ENCODE measurements at places on chromosomes 1 and 21. TPM values are rescaled to one million over a fixed set of nuclear protein-coding genes. Genes with fewer than 3 reads are reported as not detected.

Gene KRTAP7-1
- polyA plus RNA-seq, result not detected

Gene HJV
- polyA plus RNA-seq, result not detected

Gene TLR5
- polyA plus RNA-seq, result 5.4 TPM

DNA sequence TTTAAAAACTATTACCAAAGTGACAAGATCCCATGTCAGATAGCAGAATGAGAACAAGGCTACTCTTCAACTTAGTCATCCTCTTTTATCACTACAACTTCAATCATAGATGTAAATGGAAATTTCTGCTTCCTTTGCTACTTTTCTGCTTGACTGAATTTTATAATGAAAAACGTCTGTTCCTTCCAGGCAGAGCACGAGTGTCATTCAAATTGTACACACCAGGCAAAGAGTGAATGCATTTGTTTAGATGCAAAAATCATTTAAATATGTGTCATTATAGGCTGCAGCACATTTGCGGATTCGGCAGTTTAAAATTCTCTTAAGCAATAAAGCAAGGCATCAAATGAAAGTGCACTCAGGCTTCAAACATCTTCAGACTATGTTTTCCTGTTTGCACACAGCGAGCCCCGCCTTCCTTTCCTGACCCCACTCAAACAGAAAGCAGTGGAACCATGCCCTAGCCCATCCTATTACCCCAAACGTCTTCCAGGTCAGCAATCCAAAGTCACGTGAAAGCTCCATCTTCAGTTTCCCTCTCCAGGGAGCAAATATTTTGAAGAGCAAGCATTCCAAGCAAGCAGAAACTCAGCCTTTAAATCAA lies 99.6 kb downstream of the APP start:
- DNase-seq, result no peak
- H3K27ac ChIP-seq, result no peak overlapping the region
- no peaks in the 10 kb centered on the region for H3K27me3 ChIP-seq
- no peak overlapping the region for H3K4me3 ChIP-seq
- peaks cover 43% of the 10 kb centered on the region for H3K4me1 ChIP-seq

DNA sequence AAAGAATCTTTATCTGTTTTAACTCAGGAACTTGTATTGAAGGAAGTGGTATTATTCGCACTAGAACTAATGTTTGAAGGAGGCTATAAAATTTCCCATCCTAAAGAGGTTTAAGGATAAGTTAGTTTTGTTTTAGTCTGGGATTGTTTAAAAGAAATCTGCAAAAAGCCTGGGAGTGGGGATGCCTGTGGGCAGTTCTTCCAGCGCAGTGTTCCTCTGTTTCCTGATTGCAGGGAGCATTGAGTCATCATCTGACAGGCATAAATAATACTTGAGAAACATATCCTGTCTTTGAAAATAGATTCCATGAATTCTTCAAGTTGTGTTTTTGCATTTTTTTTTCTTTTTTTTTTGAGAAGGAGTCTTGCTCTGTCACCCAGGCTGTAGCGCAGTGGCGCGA lies 350.8 kb upstream of the PTBP2 start:
- H3K27me3 ChIP-seq, result no peaks in the 10 kb centered on the region
- H3K4me1 ChIP-seq, result no peaks in the 10 kb centered on the region
- no peak for DNase-seq
- no peak overlapping the region for H3K4me3 ChIP-seq
- H3K36me3 ChIP-seq, result no peaks in the 10 kb centered on the region

DNA sequence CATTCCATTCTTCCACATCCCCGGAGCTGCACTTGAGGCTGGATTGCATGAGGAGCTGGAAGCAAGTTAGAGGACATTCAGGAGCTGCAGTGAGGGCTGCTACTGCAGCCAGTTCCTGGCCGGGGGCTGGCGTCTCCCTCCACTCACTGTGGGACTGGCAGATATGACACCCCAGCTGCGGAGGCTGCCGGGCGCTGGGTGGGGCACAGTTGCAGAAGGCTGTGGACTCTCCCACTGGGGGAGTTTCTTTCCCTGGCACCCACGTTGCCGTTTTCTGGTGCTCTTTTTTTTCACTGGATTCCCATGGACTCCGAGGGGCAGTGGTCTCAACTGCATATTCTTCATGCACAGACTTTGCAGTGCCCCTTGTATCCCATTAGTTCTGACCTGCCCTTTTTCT lies 351.1 kb upstream of the AJAP1 start:
- no peaks in the 10 kb centered on the region for H3K36me3 ChIP-seq
- peaks cover 12% of the 10 kb centered on the region for H3K27me3 ChIP-seq
- H3K4me1 ChIP-seq, result no peaks in the 10 kb centered on the region
- H3K27ac ChIP-seq, result no peak overlapping the region
- no peak overlapping the region for H3K4me3 ChIP-seq
- DNase-seq, result no peak

GRCh38 chr1:36884029-36884701 lies 150.2 kb downstream of the GRIK3 start:
- no peak overlapping the region for H3K27ac ChIP-seq
- H3K36me3 ChIP-seq, result no peaks in the 10 kb centered on the region
- H3K4me3 ChIP-seq, result no peak overlapping the region
- peak; percentile 9 for DNase-seq

- peak overlapping the region; percentile 44 for H3K27ac ChIP-seq
- peaks cover 13% of the 10 kb centered on the region for H3K4me1 ChIP-seq
- H3K36me3 ChIP-seq, result no peaks in the 10 kb centered on the region
These were observed 13.4 kb upstream of the MTARC2 start for GRCh38 chr1:220734571-220735326.

- no peak for DNase-seq
- H3K36me3 ChIP-seq, result no peaks in the 10 kb centered on the region
- peaks cover 26% of the 10 kb centered on the region for H3K4me1 ChIP-seq
- peaks cover 26% of the 10 kb centered on the region for H3K27me3 ChIP-seq
- no peak overlapping the region for H3K27ac ChIP-seq
These were observed 2.4 kb upstream of the COL11A1 start for GRCh38 chr1:103110701-103111100.

DNA sequence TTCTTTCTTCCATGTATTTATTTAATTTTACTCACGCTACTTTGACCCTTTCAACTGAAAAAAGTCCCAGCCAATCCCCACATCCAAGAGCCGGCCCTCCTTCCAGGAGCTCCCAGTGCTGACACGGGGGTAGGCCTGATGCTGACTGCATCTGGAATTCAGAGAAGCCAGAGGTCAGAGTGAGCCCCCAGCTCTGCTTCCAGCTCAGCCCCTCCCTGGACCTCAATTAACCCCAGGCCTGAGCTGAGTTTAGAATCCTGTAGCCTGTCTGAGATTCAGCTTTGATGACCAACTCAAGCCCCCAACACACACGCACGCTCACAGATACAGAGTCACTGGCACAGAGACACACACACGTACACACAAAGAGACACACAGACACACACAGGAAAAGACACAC lies 247.9 kb downstream of the NPHP4 start:
- H3K36me3 ChIP-seq, result no peaks in the 10 kb centered on the region
- peaks cover 72% of the 10 kb centered on the region for H3K27me3 ChIP-seq
- H3K4me3 ChIP-seq, result no peak overlapping the region
- no peaks in the 10 kb centered on the region for H3K4me1 ChIP-seq
- peak; percentile 33 for DNase-seq
- H3K27ac ChIP-seq, result no peak overlapping the region

DNA sequence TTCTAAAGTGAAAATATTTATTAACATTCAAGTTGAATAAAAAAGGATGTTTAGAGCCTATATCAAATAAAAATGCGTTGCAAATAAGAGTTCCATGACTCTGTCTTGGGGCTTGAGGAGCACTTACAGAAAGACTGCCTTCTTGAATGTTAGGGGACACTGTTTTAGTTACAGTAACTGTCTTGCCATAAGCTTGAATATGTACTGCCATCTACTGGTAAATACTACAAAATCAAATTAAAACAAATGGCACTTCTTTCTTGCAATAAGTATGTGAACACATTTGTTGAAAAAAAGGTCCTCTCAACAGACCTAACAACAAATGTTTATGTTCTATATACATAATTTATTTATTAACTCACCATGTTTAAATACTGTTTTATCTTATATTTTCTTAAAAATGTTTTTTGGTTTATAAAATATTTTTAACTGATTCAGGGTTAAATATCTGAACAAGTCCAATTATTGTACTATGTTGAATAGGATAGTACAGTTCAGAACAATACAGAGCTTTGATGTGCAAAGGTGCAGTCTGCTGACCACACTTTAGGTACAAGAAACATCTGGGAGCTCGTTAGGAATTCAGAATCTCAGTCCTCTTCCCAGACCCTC lies 199.5 kb downstream of the LRRIQ3 start:
- H3K36me3 ChIP-seq, result no peaks in the 10 kb centered on the region
- H3K4me1 ChIP-seq, result no peaks in the 10 kb centered on the region
- no peak overlapping the region for H3K4me3 ChIP-seq
- DNase-seq, result peak; percentile 67
- H3K27ac ChIP-seq, result no peak overlapping the region

DNA sequence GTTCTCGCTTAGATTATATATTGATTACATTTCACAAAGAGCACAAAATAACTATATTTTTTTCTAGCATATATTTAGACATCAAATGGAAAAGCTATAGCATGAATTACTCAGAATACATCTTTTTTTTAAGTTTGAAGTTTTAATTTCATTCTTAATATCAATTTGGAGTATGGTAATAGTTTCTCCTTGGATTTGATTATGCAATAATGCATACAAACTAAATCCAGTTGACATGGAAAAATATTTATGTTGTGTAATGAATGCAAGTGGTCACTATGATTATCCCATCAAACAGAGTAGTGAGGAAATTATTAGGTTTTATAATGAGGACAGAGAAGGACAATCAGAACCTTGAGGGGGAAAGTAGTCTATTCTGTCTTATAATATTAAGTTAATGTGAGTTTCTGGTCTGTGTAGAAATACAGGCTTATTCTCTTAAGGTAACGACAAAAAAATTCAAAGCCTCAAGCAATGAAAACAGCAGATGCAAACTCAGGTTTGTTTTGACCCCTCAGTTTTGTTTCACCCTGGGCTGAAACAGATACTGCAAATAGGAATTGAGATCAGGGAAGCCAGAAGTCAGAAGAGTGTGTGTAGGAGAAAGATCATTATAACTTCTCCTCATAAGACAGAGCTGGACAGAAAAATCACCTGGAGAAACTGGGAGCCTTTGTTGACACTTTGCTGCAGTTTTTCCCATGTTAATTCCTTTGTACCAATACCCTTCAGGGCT lies 23.7 kb downstream of the LRRC8B start:
- H3K27ac ChIP-seq, result no peak overlapping the region
- no peak for DNase-seq
- H3K4me1 ChIP-seq, result peaks cover 81% of the 10 kb centered on the region

Data from stomach (tissue), 19 donors.